Cardiac ventricle fibroblast (primary cell): ENCODE measurements at places on chromosomes 13 and 19. TPM values are rescaled to one million over a fixed set of nuclear protein-coding genes. Genes with fewer than 3 reads are reported as not detected.

Gene B3GNT3
- total RNA-seq, result not detected in 2 replicates

Gene SSC5D
- 70.0 and 81.2 TPM in 2 replicates for total RNA-seq

Gene CEACAM7
- total RNA-seq, result not detected in 2 replicates

Gene PCP2
- not detected in 2 replicates for total RNA-seq

Gene RELB
- 6.8 and 12.4 TPM in 2 replicates for total RNA-seq

Gene ZNF135
- 3.9 and 5.3 TPM in 2 replicates for total RNA-seq

Gene ZNF177
- 1.9 and 3.4 TPM in 2 replicates for total RNA-seq

Gene CCDC70
- total RNA-seq, result not detected in 2 replicates

Gene NTF4
- total RNA-seq, result not detected in 2 replicates

Gene DNMT1
- 32.2 and 32.6 TPM in 2 replicates for total RNA-seq
